ENCODE measurements at places on chromosomes 4 and X.

GRCh38 chrX:123713841-123714240 lies 19.0 kb downstream of the THOC2 start:
- no peak for DNase-seq

DNA sequence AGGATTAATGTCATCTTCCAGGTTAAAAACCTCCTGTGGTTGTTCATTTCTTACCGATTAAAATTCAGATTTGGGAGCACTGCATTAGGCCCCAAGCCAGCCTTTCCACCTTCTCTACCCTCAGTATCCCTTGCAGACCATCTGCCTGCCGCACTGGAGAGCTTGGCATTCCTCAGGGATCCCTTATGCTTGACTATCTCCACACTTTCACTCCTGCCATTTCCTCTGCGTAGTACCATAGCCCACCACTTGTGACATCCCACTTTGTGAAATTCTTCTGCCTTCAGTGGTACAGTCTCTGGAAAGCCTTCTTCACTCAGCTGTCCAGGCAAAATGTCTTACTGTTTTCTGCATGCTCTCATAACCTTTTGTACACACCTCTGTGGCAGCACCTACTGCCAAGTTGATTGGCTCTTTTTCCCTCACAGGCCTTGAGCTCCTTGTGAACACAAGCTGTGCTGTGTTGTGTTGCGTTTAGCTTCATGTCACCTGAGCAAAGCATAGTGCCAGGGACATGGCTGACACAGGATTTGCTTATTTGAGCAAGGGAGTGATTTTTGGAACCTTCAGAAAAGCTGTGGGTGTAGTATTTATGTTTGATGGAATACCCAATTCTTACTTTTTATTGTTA lies 156.4 kb downstream of the ARX start:
- DNase-seq, result no peak

- DNase-seq, result no peak
These were observed 1806.8 kb upstream of the TENM3 start for GRCh38 chr4:180436361-180436760.

GRCh38 chr4:3611778-3612177 lies 79.6 kb upstream of the LRPAP1 start:
- DNase-seq, result no peak

DNA sequence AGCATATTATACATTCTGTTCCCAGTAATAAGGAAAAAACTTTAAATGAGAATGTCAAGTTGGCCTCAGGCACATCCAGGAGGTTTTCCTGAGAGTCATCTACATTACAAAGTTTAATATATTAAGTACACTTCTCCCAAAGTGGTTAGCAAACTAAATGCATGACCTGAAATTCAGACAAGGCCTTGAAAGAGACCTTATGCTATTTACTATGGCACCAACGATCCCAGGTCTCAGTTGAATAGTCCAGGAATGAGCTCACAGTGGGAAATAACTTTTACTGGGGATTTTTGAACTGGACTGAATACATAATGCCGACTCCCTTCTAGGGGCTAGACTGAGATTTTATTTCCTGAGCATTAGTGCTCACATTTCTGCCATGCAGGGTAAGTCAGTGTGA lies 1577.5 kb upstream of the PCDH7 start:
- DNase-seq, result no peak

DNA sequence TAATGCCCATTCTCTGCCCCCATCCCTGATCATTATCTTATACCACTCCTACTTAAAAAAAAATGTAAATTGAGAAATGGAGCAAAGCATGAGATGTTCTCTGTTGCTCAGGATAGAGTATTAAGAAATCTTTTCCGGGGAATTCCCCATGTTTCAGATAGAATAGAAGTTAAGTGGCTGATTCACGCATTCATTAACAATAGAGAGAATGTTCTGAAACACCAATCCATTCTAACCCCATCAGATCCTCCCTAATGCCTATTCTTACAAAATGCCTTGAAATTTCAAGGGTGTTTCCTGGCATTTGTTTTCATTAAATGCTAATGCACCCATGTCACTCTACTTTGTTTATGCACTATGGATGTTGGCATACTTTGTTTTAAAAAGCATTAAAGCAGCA lies 101.1 kb downstream of the AREG start:
- no peak for DNase-seq

- DNase-seq, result no peak
These were observed 104.7 kb upstream of the SMIM10 start for GRCh38 chrX:134886002-134886596.

- DNase-seq, result no peak
These were observed 318.7 kb downstream of the CAMK2D start for GRCh38 chr4:113442826-113443225.

DNA sequence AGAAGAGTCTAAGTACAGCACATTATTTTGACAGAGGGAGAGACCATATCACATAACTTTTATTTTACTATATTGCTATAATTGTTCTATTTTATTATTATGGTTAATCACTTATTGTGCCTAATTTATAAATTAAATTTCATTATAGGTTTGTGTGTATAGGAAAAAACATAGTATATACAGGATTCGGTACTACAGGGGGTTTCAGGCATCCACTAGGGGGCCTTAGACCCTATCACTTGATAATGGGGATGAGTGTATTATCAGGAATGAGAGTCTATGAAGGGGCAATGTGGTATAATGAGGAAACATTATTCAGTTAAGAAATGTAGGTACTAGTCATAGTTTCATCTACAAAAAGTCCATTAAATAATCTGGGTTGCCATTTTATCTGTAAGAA lies 833.1 kb downstream of the C4orf33 start:
- no peak for DNase-seq

DNA sequence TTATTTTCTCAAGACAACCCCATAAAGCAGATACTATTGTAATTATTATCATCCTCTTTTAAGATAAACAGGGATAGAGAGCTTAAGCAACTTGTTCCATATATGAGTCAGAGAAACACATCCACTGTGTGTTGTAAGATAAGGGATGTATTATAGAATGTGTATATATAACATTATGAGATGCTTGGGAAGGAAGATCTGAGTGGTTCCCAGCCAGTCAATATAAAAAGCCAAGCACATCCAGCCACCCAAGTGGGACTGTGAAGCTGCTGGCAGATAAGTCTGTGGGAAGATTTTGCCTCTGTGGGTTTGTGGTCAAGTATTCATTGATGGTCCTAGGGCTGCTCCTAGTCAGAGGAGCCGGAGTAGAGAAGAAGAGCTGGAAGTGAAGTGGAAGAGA lies 16.5 kb upstream of the BMPR1B start:
- DNase-seq, result no peak

DNA sequence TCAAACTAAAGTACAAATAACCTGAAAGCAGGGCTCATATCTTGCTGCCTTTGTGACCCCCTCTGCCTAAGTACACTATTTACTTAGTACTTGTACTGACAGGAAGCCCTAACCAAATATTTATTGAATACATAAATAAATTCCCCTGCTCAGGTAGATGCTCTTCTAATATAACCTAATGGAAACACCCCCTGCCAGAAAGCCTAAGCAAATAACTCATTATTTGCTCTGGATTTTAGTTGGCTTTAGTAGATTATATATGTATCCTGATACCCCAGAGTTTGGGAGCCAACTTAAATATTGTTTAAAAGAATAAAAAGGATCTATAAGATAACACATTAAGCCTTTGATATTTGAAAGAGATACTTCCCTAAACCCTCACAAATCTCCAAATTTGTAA lies 318.2 kb downstream of the PPP1R2C start:
- DNase-seq, result no peak

DNA sequence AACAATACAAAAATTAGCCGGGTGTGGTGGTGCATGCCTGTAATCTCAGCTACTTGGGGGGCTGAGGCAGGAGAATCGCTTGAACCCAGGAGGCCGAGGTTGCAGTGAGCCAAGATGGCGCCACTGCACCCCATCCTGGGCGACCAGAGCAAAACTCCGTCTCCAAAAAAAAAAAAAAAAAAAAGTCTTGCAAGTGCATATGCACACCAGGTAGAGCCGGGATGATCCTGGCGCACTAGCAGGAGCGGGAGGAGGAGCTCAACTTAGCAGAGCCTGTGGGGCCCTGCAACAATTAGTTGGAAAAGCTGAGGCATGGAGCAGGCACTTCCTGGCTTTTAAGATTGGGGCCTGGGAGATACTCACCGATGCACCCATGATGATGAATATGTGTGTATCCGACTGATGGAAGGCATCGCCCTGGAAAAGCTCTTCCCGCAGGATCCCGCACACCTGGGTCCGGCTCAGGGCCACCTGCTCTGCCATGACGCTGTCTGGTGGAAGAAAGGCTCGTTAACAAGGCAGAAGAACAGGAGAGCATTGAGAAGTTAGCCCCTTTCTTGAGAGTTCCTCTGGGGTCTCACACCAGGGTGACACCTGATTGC lies 872 bp downstream of the G6PD start:
- no peak for DNase-seq

DNA sequence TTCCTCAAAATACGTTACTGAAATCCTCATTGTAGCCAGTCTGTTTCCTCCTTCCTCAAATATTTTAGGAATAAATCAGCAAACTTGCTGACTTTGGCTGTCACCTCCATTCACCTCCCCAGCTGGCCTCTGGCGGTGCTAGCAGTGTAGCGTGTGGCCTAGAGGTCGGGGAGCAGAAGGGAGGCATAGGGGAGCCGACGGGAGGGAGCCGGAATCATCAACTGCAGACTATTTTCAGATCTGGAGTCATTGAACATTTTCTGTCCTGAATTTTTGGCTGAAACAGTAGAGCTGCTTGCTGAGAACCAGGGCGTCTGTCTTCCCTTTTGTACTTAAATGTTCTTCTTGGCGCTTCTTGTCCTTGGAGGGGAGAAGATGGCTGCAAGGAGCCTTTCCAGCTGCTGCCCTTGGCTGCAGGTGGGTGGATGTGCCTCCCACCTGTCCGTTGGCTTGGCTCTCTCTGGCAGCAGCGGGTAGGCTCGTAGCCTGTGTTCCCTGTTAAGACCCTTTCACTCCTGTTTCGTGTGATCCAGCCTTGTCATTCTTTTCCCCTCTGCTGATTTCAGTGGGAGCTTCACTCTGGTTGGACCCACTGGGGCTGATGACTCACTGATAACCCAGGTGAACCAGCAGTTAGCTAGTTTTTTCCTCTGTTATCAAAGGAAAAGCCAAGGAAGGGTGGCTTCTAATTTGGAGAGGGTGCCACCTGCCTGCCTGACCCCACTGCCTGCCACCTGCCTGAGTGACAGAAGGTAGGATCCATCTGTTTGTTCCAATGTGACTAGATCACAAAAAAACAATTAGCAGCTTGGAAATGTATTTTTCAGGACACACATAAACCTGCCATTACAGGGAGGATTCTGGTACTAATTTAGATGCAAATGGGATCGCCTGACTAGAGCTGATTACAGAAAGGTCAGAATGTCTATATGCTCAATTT lies 135.9 kb downstream of the GATB start:
- DNase-seq, result no peak

GRCh38 chr4:182427554-182427953 lies 184.4 kb downstream of the TENM3 start:
- DNase-seq, result no peak

DNA sequence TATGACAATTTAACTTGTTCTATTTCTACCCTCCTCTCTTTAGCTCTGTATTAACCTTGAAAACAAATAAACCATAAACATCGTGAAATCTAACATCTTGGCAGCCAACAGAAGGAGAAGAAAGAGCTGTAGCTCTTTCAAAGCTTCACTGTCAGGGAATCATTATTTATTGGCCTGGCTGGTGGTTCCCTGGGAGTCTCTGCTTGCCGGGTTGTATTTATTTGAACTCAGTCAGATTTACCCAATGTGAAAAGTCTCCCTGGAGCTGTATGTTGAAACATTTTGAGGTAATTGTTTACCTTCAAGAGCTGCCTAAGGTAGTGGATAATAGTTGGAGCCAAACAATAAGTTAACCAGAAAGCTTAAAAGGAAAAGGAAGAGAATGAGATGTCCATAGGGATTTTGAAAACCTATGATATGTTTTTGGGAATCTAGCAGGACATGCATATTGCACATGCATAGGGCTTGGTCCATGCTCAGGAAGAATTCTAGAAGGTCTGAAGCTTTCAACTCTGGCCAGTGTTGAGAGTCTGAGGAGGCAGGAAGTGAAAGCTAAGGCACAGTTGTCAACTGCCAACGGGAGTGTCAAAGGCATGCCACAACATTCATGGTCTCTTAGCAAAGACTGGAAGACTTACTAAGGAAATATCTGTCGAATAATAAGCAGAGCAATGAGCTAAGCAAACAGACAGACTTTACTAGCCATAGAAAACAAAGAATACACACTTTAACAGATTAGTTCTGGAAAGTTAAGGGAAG lies 621.6 kb downstream of the PCDH7 start:
- DNase-seq, result no peak

DNA sequence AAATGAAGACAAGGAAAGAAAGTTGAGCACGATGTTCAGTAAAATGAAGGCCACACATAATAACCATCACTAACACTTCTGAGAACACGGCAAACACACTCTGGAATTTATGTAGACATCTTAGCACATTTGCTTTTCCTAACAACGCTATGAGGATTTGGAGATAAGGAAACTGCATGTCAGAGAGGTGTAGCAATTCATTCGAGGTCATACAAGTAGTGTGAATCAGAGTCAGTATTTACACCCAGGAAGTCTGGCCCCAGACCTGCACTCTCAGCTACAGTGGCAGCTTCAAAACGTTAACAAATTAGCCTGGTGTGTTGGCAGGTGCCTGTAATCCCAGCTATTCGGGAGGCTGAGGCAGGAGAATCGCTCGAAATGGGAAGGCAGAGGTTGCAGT lies 253.4 kb downstream of the PDGFC start:
- DNase-seq, result no peak

- no peak for DNase-seq
These were observed 13.3 kb upstream of the UBA6 start for GRCh38 chr4:67714248-67714583.

DNA sequence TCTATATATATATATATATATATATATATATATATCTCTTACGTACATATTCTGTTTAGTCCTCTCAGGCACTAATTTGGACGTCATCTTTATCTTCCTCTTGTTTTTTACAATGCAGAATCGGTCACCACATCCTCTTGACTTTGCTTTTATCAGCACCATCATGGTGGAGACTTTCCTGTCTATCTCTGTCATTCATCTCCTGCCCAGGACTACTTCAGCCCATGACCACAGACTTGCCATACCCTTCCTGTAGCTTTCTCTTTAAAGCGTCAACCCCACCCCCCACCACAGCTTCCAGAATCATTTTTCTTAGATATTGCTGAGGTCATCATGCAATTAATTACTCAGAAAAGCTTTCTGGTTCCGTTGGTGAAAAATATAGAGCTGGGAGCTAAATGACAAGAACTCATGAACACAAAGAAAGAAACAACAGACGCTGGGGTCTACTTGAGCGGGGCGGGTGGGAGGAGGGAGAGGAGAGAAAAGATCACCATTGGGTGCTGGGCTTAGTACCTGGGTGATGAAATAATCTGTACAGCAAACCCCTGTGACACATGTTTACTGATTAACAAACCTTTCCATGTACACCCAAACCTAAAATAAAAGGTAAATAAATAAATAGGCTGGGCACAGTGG lies 30.5 kb upstream of the PRKX start:
- DNase-seq, result peak; percentile 62

- no peak for DNase-seq
These were observed 168.5 kb upstream of the MXRA5 start for GRCh38 chrX:3514996-3515395.

- DNase-seq, result no peak
These were observed 131.5 kb downstream of the JADE1 start for GRCh38 chr4:128940971-128941370.

- DNase-seq, result no peak
These were observed 199.3 kb upstream of the ADAMTS3 start for GRCh38 chr4:72768364-72768763.

- no peak for DNase-seq
These were observed 2.8 kb downstream of the VEGFC start for GRCh38 chr4:176789955-176790354.

GRCh38 chrX:104104676-104105075 lies 7.6 kb upstream of the ZCCHC18 start:
- no peak for DNase-seq

- DNase-seq, result no peak
These were observed 11.6 kb downstream of the SORBS2 start for GRCh38 chr4:185800266-185800945.

Measured in CD8-positive, alpha-beta memory T cell (primary cell).